ENCODE measurements at places on chromosomes 12 and 14.
A peak's percentile ranks its signal among the peaks of the same experiment; 100 is the strongest.

DNA sequence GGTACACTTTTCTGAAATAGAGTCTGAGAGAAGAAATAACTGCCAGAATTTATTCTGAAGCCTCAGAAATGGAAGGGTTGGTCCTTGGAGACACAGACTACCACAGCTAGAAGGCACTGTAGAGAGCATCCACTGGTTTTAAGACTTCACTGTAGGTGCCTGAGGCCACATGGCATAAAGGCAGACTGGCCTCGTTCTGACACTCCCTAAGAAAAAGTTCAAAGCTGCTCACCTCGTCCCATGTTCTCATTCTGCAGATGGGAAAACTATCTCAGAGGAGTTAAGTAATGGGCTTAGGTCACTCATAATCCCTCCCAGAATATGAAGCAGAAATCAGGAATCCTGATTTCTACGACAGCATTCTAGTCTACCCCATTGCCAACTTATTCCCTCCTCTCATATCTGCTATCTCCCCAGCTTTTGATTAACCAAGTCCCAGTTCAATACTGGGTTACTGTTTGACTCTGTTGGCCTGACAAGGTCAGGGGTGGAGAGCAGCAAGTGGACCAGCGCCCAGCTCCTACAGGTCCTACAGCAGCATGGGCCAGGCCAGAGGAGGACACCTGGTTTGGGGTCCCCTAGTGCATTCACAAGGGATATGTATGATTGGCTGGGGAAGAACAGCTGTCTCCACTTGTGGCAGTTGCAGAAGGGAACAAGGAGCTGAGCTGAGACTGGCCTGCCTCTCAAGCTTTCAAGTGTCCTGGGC, 3.7 kb downstream of the ITGA5 start:
- DNase-seq: no peak

DNA sequence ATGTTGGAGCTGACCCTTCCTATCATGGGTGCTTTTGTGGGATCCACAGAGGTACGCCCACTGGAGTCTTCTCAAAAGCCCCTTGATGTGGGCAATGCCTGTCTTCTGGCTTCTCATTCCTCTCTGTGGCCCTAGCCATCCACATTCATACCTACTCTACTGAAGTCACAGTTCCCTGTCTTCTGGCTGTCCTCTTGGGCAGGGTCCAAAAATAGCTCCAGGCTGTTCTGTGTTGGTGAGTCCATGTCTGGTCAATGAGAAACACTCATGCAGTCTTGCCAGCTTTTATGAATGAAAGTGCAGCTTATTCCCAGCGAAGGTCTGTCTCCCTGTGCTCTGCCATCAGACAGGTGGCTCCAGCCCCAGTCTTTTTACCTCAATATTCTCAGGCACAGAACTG, 135.9 kb upstream of the MDM1 start:
- no peak for DNase-seq

GRCh38 chr14:92600318-92601053, 86.9 kb downstream of the RIN3 start:
- peak; percentile 94 for DNase-seq

- peak; percentile 72 for DNase-seq
Observed at GRCh38 chr14:31926123-31926522, 151.0 kb upstream of the ARHGAP5 start.

- DNase-seq: peak; percentile 72
Observed at GRCh38 chr12:120571299-120571698, 9.9 kb downstream of the POP5 start.

GRCh38 chr12:18703911-18704310, 33.9 kb downstream of the PLCZ1 start:
- DNase-seq: no peak

DNA sequence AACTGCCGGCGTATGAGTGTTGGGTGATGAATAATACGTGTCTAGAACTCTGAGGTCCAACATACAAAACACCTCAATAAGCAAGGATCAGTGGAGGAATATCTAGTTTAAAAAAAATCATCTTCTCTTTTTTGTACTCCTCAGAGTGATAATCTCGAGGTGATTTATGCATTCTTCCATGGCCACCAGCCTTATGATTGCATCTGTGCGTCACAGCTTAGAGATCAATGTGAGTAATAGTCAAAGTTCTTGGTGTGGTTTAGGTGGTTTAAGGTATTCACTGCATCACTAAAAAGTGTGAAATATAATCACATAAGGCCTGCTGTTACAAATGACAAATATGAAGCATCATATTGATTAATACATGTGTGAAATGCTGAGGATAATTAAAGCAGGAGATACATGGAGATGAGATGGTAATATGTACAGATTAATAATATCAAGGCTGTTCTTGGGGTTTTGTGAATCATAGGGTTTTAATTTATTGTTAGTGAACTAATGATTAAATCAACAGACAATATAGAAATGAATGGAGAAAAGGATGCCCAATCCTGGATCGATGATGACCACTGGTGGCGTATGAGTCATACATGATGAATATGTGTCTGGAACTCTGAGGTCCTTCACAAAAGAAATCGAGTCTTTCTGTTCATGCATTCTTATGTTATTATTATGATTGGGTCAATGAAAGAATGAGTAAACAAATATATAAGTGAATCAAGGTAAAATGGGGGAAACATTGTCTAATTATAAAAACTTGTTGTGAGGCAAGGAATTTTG, 68.8 kb upstream of the RTL1 start:
- no peak for DNase-seq

- DNase-seq: no peak
Observed at GRCh38 chr12:39846304-39846703, 226.7 kb upstream of the ABCD2 start.

- DNase-seq: no peak
Observed at GRCh38 chr14:60951776-60952435, 29.0 kb downstream of the TRMT5 start.

GRCh38 chr14:98682033-98682432, 590.0 kb downstream of the BCL11B start:
- no peak for DNase-seq

GRCh38 chr14:86321151-86321550, 791.2 kb downstream of the FLRT2 start:
- DNase-seq: peak; percentile 1

Data from iris pigment epithelial cell (primary cell).